ENCODE measurements at places on chromosomes 7 and 10.

- no peak for DNase-seq
Measured at GRCh38 chr7:102029616-102030015, 212.2 kb downstream of the CUX1 start.

- no peak for DNase-seq
Measured at GRCh38 chr7:142372727-142373126, 114.9 kb upstream of the PRSS58 start.

- no peak for DNase-seq
Measured at GRCh38 chr10:63027531-63027930, 105.6 kb upstream of the NRBF2 start.

DNA sequence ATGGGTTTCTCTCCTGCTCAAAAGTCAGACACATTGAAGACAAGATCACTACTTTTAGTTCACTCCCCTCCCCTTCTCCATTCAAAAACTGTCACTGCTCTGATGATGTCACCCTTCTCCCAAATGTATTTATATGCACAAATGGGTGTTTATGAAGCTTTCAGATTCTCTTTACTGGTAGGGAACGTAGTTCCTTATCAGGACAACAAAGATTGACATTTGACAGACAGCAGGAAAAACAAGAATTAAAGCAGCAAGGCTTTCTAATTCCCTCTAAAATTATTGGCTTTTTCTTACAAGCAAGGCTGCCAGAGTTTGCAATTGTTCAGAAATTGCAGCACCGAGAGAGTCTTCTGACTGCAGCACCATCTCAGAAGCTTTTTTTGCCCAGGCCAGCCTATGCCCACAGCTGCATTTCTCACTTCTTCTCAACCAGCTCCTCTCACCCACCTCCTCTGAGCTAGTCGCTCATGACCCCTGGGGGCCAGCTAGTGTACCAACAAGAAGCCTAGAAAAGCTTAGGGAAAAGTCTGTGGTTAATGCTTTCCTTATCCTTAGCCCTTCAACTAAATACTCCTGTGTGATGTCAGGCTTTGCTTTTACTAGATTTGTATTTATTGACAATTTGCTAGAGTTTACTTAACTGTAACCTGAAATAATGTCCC is 265.1 kb downstream of the HTR7 start:
- DNase-seq = peak; percentile 6

GRCh38 chr7:116957874-116958273 is 4.6 kb downstream of the ST7 start:
- no peak for DNase-seq

DNA sequence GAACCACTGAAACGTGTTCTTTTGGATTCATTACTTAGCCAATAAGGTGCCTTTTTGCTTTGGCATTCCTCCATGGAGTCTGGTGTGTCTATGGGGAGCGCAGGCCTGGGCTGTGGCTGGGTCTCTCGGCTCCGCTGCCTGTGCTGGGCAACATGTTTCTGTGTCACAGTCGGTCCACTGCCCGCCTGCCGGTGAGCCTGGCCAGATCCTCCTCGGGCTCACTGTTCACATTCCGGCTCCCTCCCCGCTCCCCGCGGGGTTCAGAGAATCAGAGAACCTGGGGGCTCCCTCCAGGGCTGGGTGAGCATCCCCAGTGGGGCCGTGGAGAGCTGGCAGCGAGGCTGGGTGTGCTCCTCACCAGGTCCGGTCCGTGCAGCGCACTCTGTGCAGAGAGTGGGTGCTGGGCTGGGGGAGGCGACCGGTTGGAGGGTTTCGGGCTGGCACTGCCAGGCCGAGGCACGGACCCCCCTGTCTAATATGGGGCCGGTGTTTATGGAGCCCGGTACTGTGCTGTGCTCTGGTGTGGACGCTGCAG is 70.4 kb downstream of the INPP5A start:
- DNase-seq = no peak

DNA sequence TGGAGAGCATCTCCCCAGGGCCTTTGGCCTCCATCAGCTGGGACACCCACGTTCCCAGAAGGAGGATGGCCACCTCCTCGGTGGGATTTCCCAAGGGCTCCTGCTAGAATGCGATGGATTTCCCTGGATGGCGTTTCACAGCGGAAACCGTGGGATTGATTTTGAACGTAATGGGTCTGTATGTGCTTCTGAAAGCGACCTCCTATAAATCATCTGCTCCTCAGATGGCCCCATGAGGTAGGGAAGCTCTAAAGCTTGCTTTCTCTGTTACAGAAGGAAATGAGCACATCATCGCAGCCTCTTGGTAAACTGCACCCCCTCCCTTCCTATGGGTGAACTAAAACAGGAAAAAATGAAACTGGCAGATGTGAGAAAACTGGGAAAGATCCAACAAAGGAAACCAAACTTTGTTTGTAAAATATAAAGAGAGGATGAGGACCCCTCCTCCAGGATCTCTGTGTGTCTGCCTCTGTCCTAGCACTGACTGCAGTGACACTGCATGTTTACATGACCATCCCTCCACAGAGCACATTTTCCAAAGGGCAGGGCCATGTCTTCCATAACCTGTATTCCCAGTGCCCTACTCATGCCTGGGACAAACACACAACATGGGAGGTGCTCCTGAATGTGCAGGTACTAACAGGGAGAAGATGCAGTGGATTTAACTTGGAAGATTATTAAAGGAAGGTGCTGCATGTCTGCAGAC is 57.6 kb downstream of the LYZL1 start:
- DNase-seq = no peak

- DNase-seq = no peak
Measured at GRCh38 chr10:1294748-1295147, 238.6 kb downstream of the WDR37 start.

DNA sequence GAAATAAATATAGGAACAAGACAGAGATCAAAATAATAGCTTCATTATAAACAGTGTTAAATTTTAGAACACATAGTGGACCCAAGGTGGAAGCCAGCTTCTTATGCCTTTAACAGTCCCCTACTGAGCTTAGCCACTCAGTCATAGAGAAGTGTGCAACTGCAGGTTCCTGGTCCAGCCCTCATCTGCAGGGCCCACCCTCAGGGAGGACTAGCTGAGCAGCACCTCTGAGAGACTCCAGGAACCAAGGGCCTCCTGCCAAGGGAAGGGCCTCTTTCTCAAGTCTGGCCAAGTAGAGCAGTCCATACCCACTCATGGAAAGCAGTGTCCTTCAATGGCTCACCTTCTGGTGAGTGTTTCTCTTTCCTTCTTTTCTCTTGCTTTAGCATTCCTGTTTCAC is 173.7 kb upstream of the PRPS1L1 start:
- DNase-seq = no peak

- DNase-seq = no peak
Measured at GRCh38 chr10:87760195-87760905, 57.7 kb downstream of the ATAD1 start.

GRCh38 chr7:64753032-64753431 is 41.2 kb upstream of the ZNF138 start:
- no peak for DNase-seq

DNA sequence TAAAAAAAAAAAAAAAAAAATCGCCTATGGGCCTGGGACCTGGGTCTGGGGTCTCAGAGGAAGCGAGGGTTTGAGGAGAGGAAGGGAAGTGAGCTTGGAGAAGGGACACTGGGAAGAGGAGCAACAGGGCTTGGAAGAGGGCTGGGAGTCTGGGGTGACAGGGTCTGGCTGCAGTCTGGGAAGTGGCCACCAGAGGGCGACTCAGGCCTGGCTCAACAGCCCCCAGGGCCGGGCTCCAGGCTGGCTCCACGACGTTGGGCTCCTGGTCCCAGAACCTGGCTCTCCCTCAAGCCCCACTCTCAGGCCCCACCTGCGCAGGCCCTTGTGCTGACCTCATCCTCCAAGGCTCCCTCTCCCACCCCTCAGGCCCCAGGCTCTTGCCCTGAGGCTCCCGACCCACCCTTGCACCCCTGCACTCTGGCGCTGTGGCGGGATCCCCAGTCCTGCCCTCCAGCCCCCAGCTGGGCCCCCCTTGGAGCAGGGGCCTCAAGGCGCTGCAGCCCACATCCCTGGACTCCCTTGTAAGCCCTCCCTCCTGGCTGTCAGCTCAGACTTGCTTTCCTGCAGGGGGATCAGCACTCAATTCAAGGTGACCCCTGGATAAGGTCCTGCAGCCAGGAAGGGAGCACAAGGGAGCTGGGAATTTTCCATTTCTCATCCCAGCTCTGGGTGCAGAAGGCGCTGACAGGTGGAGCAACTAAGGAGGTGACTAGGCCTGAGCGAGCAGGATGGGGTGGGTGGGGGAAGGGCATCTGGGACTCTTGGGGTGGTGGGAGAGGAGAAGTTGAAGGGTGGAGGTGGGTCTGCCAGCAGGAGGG is 5.4 kb upstream of the SPACDR start:
- DNase-seq = peak; percentile 97

- no peak for DNase-seq
Measured at GRCh38 chr10:26781797-26782196, 79.0 kb downstream of the ABI1 start.

GRCh38 chr7:137717045-137717444 is 129.7 kb downstream of the DGKI start:
- no peak for DNase-seq

GRCh38 chr7:114051871-114052331 is 133.1 kb upstream of the PPP1R3A start:
- DNase-seq = no peak

GRCh38 chr7:76326646-76327233 is 24.3 kb downstream of the HSPB1 start:
- no peak for DNase-seq

GRCh38 chr10:6456067-6456466 is 124.0 kb downstream of the PRKCQ start:
- no peak for DNase-seq

DNA sequence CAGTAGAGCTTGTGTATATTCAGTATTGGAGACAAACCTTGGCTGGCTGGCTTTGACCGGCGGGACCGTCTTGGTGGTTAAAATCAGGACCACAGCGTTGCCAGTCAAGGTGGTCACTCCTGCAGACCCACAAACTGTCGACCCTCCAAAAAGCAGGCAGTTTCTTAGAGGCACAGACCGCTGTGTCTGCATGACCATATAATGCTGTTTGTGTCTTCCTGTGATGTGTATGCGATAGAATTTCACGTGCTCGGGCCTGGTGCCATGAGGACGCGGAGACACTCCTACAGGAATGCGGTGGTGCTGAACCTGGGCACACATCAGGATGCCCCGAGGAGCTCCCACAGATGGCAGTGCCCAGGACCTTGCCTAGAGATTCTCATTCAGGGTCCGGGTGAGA is 34.8 kb downstream of the BNIP3 start:
- DNase-seq = no peak

DNA sequence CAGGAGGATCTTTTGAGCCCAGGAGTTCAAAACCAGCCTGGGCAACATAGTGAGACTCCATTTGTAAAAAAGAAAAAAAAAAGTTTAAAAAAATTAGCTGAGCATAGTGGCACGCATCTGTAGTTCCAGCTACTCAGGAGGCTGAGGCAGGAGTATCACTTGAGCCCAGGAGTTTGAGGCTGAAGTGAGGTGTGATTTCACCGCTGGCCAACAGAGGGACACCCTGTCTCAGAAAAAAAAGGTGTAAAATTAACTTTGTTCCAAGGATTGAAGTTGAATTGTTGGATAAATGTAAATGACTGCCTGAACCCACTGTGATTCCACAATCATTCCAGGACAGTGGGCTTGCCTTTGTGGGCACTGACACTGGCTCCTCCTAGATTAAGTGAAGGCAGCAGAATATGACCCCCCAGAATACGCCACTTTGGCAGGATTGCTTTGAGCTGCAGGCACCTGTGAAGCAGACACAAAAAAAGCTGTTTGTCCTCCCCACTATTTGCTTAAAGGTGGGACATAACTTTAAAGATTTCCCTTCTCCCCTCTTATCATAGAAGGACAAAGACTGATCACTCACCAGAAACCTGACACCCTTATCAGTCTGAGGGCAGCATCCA is 57.2 kb upstream of the FOXI2 start:
- DNase-seq = no peak

GRCh38 chr7:44391746-44392617 is 66.6 kb upstream of the CAMK2B start:
- no peak for DNase-seq

- DNase-seq = no peak
Measured at GRCh38 chr7:157136372-157136771, 2.4 kb upstream of the UBE3C start.

- no peak for DNase-seq
Measured at GRCh38 chr10:129891806-129892205, 72.3 kb downstream of the EBF3 start.

- no peak for DNase-seq
Measured at GRCh38 chr10:91296471-91296870, 76.0 kb downstream of the PCGF5 start.

DNA sequence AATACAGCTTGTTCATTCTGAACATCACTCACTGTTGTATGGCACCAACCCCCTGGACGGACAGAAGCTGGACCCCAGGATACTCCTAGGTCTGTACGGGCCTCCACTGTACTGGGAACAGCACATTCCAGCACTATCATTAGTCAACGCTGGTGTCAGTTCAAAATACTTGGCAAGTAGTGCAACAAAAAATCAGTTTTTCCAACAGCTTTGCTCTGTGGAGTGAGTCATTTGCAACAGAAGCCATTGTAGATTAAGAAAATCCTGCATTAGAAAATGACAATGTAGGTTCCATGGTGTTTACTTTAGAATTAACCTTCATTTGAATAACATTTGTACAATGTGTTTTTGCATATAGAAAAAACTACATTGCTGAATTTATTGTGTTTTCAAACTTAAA is 266.6 kb downstream of the HDAC9 start:
- DNase-seq = no peak

- DNase-seq = no peak
Measured at GRCh38 chr10:125248489-125248888, 88.1 kb upstream of the CTBP2 start.

DNA sequence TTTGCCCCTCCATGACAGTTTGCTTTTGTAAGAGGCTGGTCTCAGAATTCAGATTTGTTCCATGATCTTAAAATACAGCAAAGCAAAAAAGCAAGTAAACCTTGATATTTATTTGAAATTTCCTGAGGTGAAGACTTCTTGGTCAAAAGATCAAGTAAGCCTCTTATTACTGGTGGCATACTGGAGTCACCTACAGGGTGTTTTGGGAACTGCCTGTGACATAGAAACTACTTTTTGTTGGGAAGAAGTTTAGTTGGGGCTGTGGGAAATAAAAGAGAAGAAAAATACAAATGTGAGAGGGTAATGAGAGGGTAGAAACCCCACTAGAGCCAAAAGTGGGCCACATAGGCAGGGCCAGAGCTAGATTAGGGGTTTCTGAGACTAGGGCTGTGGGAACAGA is 217.9 kb downstream of the OTUD1 start:
- no peak for DNase-seq

- DNase-seq = no peak
Measured at GRCh38 chr10:22343731-22344130, 1.6 kb upstream of the SPAG6 start.

GRCh38 chr7:127487381-127487780 is 94.9 kb upstream of the ZNF800 start:
- DNase-seq = no peak

DNA sequence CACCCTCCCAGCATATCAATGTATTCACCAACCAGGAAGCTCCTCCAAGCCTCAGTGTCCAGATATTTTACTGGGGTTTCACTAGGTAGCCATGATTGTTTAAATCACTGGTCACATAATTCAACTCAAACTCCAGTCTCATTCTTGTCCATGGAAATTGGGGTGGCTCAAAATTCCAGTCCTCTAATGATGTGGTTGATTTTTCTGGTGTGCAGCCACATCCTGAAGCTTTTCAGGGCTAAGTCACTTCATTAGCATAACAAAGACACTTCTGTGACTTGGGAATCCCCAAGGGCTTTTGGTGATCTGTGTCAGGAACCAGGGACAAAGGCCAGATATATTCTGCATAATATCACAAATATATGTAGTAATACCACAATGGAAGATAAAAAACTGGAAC is 786.9 kb upstream of the IGFBP3 start:
- no peak for DNase-seq

GRCh38 chr10:76236356-76236755 is 804.9 kb downstream of the LRMDA start:
- DNase-seq = no peak

- no peak for DNase-seq
Measured at GRCh38 chr7:129469930-129470329, 32.4 kb upstream of the SMKR1 start.
